ENCODE measurements at places on chromosomes 12 and 14. TPM values are rescaled to one million over a fixed set of nuclear protein-coding genes. Genes with fewer than 3 reads are reported as not detected.

CLEC2B gene
- polyA plus RNA-seq = 12.2 TPM

NKX2-8 gene
- not detected for polyA plus RNA-seq

ATG101 gene
- polyA plus RNA-seq = 77.9 TPM

POTEM gene
- polyA plus RNA-seq = not detected

FANCM gene
- polyA plus RNA-seq = 4.1 TPM

DNA sequence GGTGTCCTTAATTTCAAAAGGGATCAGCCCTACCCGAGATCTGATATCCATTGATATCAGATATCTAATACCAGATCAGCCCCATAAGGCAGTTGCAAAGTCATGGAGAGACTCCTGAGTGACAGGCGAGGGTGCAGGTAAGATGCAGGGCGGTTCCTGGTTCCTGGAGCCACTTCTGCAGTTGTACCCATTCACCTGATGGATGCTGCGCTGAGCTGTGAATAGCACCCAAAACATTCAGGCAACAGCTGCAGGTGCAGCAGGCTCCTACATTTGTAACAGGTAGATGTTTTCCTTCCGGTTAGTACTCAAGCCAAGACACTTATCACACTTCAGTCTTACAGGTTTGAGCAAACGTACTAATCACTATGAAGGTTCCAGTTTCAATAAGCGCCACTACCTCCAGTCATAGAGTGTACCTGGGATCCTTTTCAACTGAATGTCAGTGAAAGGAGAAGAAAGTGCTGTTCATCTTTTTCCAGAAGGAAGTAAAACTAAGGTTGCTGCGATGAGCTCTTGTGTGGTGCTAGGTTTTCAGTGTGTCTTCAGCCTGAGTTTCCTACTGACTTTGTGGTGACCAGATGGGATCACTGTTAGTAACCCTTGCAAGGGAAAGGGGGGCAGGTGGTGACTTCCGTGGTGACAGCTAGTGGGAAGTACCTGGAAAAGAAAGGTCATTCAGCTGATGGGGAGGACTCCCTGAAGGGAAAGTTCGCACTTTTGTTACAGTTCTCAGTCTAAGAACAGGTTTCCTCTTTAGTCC lies 1.9 kb downstream of the ATP6V0A2 start:
- H3K36me3 ChIP-seq = no peaks in the 10 kb centered on the region
- H3K4me1 ChIP-seq = peaks cover 13% of the 10 kb centered on the region

DNA sequence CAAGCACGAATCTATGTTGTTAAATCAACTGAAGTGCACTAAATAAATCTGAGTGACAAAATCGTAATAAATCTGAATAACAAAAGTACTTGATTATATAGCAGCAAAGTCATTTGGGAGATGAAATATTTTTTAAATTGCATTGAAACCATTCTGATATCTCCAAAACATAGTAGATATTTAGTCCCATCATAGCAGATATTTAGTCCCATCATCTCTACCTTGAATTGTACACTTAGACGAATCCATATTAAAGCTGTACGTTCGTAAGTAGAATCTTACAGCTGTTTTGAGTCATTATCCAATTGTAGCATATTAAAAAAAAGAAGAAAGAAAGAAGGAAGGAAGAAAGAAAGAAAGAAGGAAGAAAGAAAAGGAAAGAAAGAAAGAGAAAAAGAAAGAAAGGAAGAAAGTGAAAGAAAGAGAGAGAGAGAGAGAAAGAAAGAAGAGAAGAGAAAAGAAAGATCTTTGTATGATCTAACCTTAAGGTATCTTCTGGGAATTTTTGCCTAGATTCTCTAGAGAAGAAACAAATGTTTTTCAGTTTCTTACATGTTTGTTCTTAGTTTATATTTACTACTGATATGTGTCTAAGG lies 2.6 kb downstream of the DCN start:
- H3K4me3 ChIP-seq = peak overlapping the region; percentile 81
- no peaks in the 10 kb centered on the region for H3K36me3 ChIP-seq
- H3K27me3 ChIP-seq = no peaks in the 10 kb centered on the region
- H3K4me1 ChIP-seq = peaks cover 59% of the 10 kb centered on the region

- H3K27ac ChIP-seq = no peak overlapping the region
- H3K27me3 ChIP-seq = no peaks in the 10 kb centered on the region
- no peaks in the 10 kb centered on the region for H3K4me1 ChIP-seq
- no peak overlapping the region for H3K4me3 ChIP-seq
- H3K36me3 ChIP-seq = no peaks in the 10 kb centered on the region
- no peak for DNase-seq
These were observed 427.2 kb downstream of the TRHDE start for GRCh38 chr12:72699362-72699761.

DNA sequence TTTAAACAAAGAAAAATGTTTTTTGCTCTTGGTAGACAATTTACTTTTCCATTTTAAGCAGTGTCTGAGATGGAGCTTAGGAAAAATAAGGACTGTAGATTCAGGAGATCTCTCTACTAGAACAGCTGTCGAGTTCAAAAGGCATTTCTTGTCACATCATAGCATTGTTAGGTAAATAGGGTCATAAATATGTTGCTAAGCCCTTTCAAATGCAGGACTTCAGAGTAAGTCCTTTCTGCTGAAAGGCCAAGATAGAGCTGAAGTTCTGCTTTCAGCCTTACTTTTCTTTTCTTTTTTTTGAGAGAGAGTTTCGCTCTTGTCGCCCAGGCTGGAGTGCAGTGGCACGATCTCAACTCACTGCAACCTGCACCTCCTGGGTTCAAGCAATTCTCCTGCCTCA lies 98.2 kb downstream of the SYNE2 start:
- no peak overlapping the region for H3K27ac ChIP-seq
- no peak for DNase-seq
- H3K36me3 ChIP-seq = no peaks in the 10 kb centered on the region
- H3K4me3 ChIP-seq = no peak overlapping the region
- H3K27me3 ChIP-seq = no peaks in the 10 kb centered on the region
- H3K4me1 ChIP-seq = no peaks in the 10 kb centered on the region

GRCh38 chr14:20559461-20559904 lies 1.4 kb downstream of the RNASE9 start:
- DNase-seq = no peak
- H3K4me3 ChIP-seq = no peak overlapping the region
- no peaks in the 10 kb centered on the region for H3K27me3 ChIP-seq
- no peaks in the 10 kb centered on the region for H3K36me3 ChIP-seq
- no peak overlapping the region for H3K27ac ChIP-seq
- H3K4me1 ChIP-seq = no peaks in the 10 kb centered on the region

- no peak overlapping the region for H3K4me3 ChIP-seq
- H3K27ac ChIP-seq = peak overlapping the region; percentile 62
- H3K27me3 ChIP-seq = no peaks in the 10 kb centered on the region
- peaks cover 17% of the 10 kb centered on the region for H3K4me1 ChIP-seq
- no peaks in the 10 kb centered on the region for H3K36me3 ChIP-seq
These were observed 59.6 kb upstream of the NCOR2 start for GRCh38 chr12:124626971-124627411.

DNA sequence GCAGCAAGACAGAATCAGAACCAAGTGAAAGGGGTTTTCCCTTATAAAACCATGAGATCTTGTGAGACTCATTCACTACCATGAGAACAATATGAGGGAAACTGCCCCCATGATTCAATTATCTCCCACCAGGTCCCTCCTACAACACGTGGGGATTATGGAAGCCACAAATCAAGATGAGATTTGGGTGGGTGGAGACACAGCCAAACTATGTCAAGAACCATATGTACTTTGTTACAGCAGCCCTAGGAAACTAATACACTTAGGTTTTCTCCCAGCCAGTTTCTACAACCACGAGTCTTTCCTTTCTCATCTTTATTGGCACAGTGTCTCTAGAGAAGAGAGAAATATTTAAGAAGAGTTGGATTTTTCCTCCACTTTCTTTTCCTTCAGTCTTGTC lies 72.6 kb downstream of the BTG1 start:
- no peak overlapping the region for H3K27ac ChIP-seq
- no peak for DNase-seq
- no peak overlapping the region for H3K4me3 ChIP-seq
- no peaks in the 10 kb centered on the region for H3K36me3 ChIP-seq

GRCh38 chr12:113568021-113568420 lies 96.3 kb upstream of the LHX5 start:
- no peaks in the 10 kb centered on the region for H3K4me1 ChIP-seq
- H3K27me3 ChIP-seq = no peaks in the 10 kb centered on the region
- no peaks in the 10 kb centered on the region for H3K36me3 ChIP-seq
- DNase-seq = no peak
- no peak overlapping the region for H3K4me3 ChIP-seq

DNA sequence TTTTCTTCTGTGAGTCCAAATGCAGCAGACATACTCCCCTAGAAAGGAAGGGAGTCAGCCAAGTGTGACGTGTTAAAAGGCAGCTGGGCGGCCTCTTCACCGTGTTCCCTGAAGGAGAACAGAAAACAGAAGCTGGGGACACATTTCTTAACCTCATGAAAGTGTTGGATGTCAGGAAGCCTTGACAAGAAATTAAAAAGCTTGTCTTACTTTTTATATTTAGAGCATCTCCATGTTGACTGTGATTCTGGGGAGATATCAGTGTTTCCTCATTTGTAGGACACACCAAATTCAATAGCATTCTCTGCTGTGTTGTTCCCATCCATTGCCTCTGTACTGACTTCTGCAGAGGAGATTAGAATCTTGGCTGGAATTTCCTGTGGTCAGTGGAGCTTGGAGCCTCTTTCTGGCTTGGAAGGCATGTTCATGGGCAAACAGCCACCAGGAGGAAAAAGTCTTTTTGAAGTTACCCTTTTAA lies 93.7 kb downstream of the RMST start:
- H3K27ac ChIP-seq = no peak overlapping the region
- peak; percentile 13 for DNase-seq
- no peaks in the 10 kb centered on the region for H3K27me3 ChIP-seq
- H3K4me1 ChIP-seq = no peaks in the 10 kb centered on the region
- no peaks in the 10 kb centered on the region for H3K36me3 ChIP-seq

GRCh38 chr12:75452675-75453330 lies 27.8 kb upstream of the GLIPR1 start:
- H3K4me3 ChIP-seq = no peak overlapping the region
- DNase-seq = peak; percentile 81
- H3K27me3 ChIP-seq = no peaks in the 10 kb centered on the region
- no peak overlapping the region for H3K27ac ChIP-seq
- H3K36me3 ChIP-seq = no peaks in the 10 kb centered on the region
- peaks cover 12% of the 10 kb centered on the region for H3K4me1 ChIP-seq

DNA sequence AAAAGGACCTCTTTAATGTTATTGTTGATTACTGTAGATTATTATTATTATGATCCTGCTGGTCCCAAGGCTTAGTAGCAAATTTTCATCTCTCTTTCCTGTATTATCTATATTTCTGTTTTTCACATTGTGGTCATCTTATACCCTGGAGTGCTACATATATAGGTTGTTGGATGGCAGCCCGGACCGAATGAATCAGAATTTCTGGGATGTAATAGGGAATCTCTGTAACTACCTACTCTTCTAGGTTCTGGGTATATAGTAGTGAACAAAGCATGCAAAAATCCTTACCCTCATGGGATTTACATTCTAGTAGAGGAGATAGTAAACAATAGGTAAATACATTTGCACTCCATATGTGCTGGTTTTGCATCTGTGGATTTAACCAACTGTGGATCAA lies 31.4 kb downstream of the NUBPL start:
- no peaks in the 10 kb centered on the region for H3K4me1 ChIP-seq
- DNase-seq = no peak
- H3K36me3 ChIP-seq = no peaks in the 10 kb centered on the region
- no peaks in the 10 kb centered on the region for H3K27me3 ChIP-seq
- no peak overlapping the region for H3K27ac ChIP-seq

GRCh38 chr12:54032627-54033100 lies at the start of gene HOXC5:
Gene HOXC5, plus strand, starts transcription at chr12:54033050. Its CDS starts 73 bp downstream, at chr12:54033123.
- peak within 1 kb of the TSS; percentile 99 for H3K27ac ChIP-seq
- H3K27me3 ChIP-seq = no peaks in the 10 kb centered on the region
- peaks cover 30% of the 10 kb centered on the region for H3K4me1 ChIP-seq
- DNase-seq = peak; percentile 81

DNA sequence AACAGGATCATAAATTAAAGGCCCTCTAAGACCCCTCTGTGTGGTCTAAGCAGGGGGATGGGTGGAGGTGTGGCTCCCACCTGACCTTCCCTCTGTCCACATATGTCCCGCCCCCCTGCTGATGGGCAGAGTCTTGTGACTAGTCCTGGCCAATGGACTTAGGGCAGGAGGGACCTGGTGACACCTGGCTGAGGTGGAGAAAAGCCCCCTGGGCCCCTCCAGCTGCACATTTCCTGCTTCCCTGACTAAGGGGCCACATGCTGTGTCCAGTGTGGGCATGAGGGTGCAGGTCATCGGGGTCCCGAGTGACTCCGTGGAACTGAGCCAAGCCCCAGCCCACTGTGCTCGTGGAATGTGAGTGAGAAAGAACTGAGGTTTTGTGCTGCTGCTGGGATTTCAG lies 254.7 kb downstream of the ADGRD1 start:
- H3K4me3 ChIP-seq = no peak overlapping the region
- no peaks in the 10 kb centered on the region for H3K36me3 ChIP-seq
- no peaks in the 10 kb centered on the region for H3K4me1 ChIP-seq
- DNase-seq = no peak
- no peak overlapping the region for H3K27ac ChIP-seq
- no peaks in the 10 kb centered on the region for H3K27me3 ChIP-seq

DNA sequence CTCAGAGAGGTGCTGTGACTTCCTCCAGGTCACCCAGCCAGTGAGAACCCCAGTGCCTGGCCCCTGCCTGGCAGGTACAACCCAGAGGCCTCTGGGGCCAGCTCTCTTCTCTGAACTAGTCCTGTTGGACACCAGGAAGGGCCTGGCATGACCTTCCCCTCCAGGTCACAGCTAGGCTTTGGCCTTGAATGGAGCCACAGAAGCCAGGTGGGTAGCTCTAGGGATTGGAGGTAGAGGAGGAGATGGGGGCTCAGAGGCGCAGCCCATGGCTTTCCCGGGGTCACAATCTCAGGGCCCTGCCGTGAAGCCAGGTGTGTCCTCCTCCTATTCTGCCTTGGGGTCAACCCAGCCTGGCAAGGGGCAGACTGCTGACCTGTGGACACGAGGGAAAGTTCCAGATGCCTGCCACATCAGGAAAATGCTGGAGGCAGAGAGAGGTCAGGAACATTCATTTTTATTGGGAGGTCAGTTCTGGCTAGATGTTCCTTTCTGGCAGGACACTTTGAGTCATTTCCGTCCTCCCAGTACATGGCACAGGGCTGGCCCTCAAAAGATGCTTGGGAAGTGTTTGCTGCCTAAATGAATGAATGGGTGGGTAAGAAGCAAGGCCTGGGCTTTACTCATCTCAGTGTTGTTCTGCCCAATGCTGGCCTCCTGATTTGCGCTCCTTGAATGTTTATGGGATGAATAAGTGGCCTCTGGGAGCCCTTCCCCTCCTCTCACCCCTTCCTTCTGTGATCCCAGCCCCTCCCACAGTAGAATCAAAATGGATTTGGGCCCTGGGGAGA lies 25.4 kb downstream of the FAM222A start:
- peak; percentile 43 for DNase-seq
- H3K4me1 ChIP-seq = no peaks in the 10 kb centered on the region
- H3K27ac ChIP-seq = no peak overlapping the region
- H3K4me3 ChIP-seq = no peak overlapping the region

- H3K4me3 ChIP-seq = no peak overlapping the region
- no peaks in the 10 kb centered on the region for H3K27me3 ChIP-seq
- peak; percentile 90 for DNase-seq
- H3K27ac ChIP-seq = no peak overlapping the region
These were observed 3.8 kb upstream of the SMARCC2 start for GRCh38 chr12:56193025-56193578.

DNA sequence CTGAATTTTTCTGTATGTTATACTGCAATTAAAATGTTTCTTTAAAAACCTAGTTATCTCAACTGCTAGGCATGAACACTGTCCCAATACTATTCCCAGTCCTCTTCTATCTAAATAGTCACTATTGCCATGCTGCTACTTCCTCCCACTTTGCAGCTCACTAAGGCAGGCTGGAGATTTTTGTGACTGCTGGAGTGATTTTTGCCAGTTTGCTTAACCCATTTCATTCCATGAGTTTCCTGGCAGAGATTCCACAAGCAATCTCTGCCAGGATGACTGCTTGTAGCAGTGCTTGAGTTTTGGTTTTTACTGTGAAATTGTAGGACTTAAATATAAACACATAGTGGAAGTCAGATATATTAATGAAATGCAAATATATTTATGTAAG lies 80.8 kb downstream of the BHLHE41 start:
- H3K27me3 ChIP-seq = no peaks in the 10 kb centered on the region
- H3K36me3 ChIP-seq = no peaks in the 10 kb centered on the region
- H3K4me1 ChIP-seq = peaks cover 49% of the 10 kb centered on the region

Data from GM23248 (cell line).